ENCODE measurements at places on chromosomes 2 and 18.

DNA sequence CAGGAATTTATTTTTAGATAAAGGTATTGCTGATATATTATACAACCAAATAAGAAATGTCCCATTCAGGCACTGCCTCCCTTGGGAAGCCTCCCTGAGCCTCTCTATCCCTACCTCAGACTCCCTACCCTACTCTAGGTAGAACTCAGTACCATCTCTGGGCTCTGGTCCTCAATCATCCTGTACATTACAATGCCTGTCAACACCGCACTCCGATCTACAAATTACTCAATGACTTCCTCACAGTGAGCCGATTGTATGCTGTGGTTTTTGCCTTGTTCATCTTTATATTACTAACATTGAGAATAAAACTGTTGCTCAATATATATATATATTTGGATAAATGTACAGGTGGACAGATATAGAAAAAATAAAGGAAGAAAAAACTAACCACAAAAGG is 207.5 kb downstream of the STK39 start:
- no peak for DNase-seq

DNA sequence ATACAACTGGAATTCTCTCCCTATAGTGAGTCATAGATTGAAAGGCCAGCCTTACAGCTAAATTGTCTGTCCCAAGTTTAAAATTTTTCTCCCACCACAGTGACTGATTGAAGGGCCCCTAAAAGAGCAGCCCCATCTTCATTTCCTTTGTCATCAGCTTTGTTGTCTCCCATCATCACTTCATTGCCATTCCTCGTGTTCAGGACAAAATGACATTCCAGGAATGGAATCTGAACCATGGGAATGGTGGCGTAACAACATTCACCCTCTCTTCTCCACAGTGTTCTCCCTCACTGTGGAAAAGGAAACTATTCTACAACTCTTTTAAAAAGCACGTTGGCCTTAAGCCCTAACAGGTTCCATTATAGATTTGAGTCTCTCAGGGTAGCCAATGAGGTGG is 52.1 kb downstream of the PSTPIP2 start:
- no peak for DNase-seq

DNA sequence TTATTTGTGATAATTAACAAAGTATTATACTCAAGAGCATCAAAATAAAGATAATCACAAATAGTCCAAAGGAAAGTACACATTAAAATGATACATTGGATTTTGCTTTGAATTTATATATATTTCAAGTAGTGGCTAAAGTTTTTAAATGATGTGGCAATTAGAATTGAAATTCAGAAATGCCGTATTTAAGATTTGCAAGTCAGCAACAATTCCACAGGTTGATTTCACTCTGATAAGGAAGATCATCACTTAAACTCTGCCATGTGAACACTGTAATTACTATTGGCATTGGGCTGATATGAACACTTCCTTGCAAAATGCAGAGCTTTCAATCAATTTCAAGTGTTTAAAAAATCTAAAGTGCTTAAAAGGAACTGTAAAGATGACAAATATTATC is 39.6 kb upstream of the PAX3 start:
- DNase-seq, result no peak

- no peak for DNase-seq
Measured at GRCh38 chr18:58400331-58400870, 228.5 kb downstream of the ALPK2 start.

DNA sequence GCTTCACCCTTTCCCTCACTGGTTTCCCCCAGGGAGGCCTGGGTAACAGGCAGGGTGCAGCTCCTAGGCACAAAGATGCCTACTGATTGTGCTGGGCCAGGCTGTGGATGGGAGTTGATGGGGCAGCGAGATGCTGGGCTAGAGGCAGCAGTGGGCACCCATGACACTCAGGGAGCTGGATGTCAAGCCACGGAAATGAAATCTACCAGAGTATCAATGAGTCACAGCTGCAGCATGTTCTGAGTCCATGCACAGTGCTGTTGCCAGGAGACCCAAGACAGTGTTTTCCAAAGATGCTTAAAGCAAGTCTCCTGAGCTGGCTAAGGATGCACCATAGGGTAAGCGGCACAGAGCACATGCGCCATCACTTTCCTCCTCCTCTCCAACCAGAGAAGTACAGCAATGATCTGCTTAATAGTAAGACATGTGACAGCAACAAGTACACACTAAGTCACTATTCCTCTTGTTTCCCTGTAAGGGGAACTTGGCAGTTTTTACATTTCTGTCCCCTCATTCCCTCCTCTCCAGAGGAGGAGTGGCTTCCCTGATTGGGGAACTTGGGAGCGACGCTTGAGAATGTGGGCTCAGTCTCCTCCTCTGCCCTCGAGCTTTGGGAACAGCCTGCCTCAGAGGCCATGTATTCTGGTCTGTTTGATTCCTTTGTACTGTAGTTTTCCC is 57.2 kb downstream of the CDC42EP3 start:
- DNase-seq, result no peak

GRCh38 chr2:159118859-159119500 is 150.5 kb downstream of the TANC1 start:
- DNase-seq, result no peak

All from T-helper 1 cell (primary cell).